ENCODE measurements at places on chromosomes 4 and X.

- DNase-seq = no peak
These were observed 46.0 kb downstream of the ANKRD50 start for GRCh38 chr4:124666496-124666895.

DNA sequence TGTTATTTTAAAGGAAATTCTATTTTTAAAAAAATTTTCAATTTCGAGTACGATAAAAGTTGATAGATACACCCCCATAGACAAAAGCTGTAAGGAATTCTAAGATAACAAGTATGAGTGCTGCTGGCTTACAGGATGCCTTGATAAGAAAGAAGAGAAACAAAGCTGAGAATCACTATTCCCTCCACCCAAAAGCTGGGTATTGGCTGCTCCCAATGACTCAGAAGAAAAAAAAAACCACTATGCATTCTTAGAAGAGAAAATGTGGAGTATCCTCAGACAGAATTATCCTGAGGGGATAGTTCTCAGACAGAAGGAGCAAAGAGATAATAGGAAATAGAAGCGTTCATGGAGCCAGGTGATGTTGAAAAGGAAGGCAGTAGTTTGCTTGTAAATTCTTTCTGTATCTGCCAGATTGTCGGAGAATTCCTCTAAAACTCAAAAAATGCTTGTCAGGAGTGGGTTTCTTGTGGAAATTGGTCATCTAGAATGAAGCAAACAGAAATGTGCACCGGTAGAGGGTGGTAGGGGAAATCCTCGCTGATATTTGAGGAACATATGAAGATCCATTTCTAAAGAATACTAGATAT lies 217.5 kb upstream of the ADAMTS3 start:
- DNase-seq = no peak

GRCh38 chrX:40936827-40937226 lies 148.4 kb upstream of the USP9X start:
- DNase-seq = no peak

DNA sequence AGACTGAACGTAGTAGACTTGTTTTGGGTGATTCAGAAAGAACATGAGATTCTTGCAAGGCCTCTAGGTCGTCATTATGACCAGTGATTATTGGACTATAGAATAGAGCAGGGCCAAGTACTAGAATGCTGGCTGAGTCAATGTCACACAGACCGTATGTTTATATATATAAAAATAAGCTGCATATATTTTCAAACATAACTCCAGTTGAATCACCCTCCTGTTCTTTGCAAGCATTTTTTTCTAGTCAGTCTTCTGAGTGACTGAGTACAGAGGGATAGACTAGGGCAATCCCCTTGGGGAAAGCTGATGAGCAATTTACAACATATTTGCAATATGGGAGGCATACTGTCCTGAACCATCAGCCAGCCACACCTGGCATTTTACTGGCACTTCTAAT lies 48.4 kb upstream of the PRPS1 start:
- no peak for DNase-seq

DNA sequence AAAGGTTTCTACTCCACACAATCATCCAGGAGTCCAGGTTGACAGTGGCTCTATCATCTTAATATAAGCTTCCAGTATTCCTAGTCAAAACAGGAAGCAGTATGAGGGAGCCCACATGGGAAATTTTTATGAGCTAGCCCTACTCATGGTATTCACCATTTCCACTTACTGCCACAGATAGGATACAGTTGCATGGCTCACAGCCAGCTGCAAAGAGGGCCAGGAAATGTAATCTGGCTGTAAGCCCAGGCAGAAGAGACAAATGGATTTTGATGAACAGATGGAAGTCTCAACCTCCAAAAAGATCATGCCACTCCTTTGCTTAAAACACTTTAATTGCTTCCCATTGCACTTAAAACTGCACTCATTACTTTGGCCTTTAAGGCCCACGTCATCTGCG lies 150.6 kb downstream of the ADAMTS3 start:
- peak; percentile 76 for DNase-seq

DNA sequence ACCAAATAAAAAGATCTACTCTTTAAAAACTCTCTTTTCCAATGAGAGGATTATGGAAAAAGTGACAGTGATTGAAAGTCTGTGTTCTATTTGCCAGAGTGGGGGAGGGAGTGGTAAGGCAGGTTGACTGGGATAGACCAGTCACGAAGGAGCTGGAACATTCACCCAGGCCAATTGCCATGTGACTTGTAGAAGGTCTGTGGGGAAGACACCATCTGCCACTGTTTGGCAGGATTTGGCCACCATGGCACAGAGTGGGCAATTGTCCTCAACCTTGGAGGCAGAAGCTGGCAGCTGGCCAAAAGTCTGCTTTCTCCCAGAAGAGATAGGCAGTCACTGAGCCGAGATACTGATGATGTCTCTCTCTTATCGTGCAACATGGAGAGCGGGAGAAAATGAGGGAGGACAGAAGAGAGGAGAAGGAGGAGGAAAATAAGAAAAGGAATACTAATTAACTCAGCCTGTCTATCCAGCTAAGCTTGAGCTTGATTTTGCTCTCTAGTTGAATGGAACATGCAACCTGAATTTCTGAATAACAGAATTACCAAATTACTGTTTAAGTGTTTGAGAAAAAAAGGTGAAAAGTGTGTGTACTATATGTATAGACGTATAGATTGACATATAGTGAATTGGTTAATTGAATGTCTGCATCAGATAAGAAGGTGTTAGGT lies 267.1 kb downstream of the ARHGAP24 start:
- peak; percentile 96 for DNase-seq

DNA sequence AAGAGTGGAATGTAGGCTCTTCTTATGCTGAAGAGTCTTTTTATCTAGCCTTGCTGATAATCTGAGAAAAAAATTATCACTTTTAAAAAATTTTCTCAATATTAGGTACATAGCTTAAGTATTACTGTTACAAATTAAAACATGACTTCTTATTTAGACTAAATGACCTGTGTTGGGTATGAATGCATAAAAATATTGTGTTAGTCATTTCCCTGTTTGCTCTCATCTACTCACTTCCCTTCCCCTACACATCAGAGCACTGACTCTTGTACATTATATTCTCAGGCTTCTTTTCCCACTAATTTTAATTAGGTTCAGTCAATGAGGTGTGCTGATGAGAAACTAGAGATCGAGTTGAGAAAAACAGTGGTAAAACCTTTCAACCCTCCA lies 881.0 kb downstream of the PCDH18 start:
- no peak for DNase-seq

DNA sequence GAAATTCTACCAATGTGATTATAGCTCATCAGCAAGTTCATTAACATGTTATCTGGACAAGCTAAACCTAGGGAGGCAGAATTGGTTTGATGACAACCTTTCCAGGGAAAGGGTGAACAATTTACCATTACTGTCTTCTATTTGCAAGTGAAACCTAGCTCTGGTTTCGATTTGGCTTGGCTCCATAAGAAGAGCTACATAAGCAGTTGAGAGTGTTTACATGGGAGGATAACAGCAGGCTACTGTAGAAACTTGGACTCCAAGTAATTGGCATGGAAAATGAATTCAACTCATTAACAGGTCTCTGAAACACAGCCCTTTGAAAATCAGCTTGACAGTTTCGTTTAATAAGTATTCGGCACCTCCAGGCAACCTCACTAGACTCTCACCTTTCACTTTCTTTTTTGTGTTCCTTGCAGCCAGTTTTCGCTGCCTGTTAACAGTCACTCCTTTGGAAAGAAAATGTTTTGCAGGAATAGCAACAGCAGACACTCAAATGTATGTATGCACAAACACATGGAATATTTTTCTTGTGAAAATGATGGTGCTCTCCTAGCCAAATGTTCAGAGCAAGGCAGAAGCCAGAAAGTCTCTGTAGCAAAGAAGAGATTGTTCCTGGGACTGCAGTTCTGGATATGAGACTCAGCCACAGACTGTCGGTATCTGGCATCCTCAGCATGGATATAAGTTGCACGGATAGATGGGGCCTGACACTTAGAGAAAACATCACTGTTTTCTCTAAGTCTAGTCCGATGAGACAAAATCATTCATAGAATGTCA lies 27.5 kb downstream of the POU3F4 start:
- DNase-seq = no peak

- no peak for DNase-seq
These were observed 109.2 kb downstream of the STOX2 start for GRCh38 chr4:184014301-184014700.
